ENCODE measurements at places on chromosomes 4 and X. TPM values are rescaled to one million over a fixed set of nuclear protein-coding genes. Genes with fewer than 3 reads are reported as not detected.

- no peak overlapping the region for H3K4me3 ChIP-seq
- no peak for DNase-seq
- no peak overlapping the region for H3K27ac ChIP-seq
- no peaks in the 10 kb centered on the region for H3K27me3 ChIP-seq
- no peaks in the 10 kb centered on the region for H3K4me1 ChIP-seq
- H3K36me3 ChIP-seq: no peaks in the 10 kb centered on the region
Measured at GRCh38 chrX:154793084-154793795, 12.0 kb downstream of the MPP1 start.

DNA sequence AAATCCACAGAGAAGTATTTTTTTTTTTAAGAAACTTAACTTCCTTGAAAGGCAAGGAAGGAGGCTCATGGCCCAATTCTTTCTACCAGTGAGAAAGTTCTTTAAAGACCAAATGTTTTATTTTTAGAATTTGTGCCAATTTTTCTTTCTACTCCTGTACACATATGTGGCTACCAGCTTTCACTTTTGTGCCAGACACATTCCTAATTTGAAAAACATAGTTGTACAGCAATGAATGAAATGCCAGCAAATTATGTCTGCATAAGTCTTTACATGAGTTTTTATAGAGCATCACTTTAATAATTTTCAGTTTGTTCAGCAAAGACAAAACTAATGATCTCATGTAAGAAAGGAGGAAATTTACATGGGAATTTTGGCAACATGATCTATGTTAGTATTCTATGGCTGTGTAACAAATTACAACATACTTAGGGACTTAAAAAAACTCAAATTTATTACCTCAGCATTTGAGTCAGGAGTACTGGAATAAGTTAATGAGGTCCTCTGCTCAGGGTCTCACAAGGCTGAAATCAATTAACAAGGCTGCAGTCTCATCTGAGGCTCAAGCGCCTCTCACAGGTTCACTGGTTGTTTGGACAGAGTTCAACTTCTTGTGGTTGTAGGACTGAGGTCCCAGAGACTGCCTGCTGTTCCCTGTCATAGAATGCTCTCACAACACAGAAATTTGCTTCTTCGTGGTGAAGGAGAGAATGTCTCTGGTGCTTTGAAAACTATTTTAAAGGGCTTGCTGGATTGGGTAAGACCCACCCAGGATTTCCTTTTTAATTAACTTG, 678.2 kb upstream of the FAM241A start:
- DNase-seq: no peak
- H3K4me3 ChIP-seq: no peak overlapping the region
- no peak overlapping the region for H3K27ac ChIP-seq
- H3K36me3 ChIP-seq: no peaks in the 10 kb centered on the region
- H3K4me1 ChIP-seq: no peaks in the 10 kb centered on the region

DNA sequence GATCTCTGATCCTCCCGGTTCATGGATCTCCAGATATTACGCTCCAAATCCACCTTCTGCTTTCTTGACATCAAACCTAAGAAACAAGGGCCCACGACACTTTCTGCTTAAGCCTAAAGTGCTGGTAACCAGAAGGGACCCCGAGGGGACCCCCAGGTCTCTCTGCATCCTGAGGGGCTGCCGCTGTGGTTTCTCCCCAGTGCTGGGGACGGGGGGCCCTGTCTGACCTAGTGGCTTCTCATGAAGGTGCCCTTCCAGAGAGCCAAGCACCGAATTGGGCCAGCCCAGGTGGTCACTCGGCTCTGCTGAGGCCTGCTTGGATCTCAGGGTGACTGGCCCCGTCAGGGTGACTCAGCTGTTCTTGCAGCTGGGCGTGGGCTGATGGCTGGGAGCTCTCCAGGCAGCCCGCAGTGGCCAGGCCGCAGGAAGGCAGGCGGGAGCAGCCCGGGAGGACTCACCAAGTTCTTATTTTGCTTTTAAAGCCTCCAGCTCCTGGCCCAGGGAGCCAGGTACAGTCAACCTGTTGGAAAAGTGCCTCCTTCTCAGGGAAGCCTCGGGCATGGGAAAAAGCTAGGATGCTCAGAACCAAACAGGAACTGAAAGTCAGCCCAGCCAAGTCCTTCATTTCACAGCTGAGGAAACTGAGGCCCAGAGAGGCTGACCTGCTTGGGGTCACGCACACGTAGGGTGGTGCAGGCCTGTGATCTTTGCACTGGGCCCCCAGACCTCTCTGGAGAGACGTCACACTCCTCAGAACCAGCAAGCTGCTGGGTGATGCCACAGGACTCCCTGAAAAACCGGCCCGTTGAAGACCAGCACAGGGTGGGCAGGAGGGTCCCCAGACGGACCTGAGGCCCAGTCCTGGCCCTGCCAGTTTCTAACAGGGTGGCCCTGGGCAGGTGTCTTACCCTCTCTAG, 16.7 kb downstream of the BLOC1S4 start:
- no peak overlapping the region for H3K4me3 ChIP-seq
- H3K27me3 ChIP-seq: no peaks in the 10 kb centered on the region
- DNase-seq: no peak
- no peaks in the 10 kb centered on the region for H3K36me3 ChIP-seq
- no peak overlapping the region for H3K27ac ChIP-seq
- no peaks in the 10 kb centered on the region for H3K4me1 ChIP-seq

The F8A2 gene
- not detected for total RNA-seq

The HSFX4 gene
- not detected for total RNA-seq

All from B cell (primary cell).